ENCODE measurements at places on chromosomes 1 and 21. TPM values are rescaled to one million over a fixed set of nuclear protein-coding genes. Genes with fewer than 3 reads are reported as not detected.

NKAIN1 gene
- 25.6 TPM for total RNA-seq

GRCh38 chr1:101181930-101182329 is 54.9 kb upstream of the S1PR1 start:
- H3K4me1 ChIP-seq: no peaks in the 10 kb centered on the region
- no peak overlapping the region for H3K27ac ChIP-seq
- no peaks in the 10 kb centered on the region for H3K27me3 ChIP-seq
- DNase-seq: no peak
- H3K4me3 ChIP-seq: no peak overlapping the region

- no peaks in the 10 kb centered on the region for H3K27me3 ChIP-seq
- peaks cover 7% of the 10 kb centered on the region for H3K4me1 ChIP-seq
- H3K4me3 ChIP-seq: no peak overlapping the region
Measured at GRCh38 chr21:15003463-15004135, 61.2 kb downstream of the NRIP1 start.

SPRR1B gene
- not detected for total RNA-seq

DNA sequence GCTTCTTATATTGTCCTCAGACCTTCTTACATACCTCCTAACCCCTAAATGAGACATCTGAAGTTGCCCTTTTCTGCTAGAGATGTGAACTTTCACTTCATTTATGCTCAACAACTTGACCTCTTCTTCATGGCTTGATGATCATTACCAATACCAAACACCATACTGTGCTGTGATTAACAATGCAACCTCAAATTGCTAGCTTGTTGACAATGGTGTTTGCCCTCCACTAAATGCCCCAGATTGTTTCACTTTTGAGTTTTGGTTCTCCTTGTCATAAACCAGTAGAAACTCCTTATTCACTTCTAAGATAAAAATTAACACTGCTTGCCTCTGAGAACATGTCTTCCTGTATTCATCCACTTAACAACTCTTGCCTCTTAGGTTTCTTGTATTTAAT is 5.6 kb downstream of the JAK1 start:
- DNase-seq: no peak
- H3K27me3 ChIP-seq: peaks cover 2% of the 10 kb centered on the region
- no peak overlapping the region for H3K4me3 ChIP-seq
- H3K27ac ChIP-seq: no peak overlapping the region
- H3K4me1 ChIP-seq: peaks cover 14% of the 10 kb centered on the region

DNA sequence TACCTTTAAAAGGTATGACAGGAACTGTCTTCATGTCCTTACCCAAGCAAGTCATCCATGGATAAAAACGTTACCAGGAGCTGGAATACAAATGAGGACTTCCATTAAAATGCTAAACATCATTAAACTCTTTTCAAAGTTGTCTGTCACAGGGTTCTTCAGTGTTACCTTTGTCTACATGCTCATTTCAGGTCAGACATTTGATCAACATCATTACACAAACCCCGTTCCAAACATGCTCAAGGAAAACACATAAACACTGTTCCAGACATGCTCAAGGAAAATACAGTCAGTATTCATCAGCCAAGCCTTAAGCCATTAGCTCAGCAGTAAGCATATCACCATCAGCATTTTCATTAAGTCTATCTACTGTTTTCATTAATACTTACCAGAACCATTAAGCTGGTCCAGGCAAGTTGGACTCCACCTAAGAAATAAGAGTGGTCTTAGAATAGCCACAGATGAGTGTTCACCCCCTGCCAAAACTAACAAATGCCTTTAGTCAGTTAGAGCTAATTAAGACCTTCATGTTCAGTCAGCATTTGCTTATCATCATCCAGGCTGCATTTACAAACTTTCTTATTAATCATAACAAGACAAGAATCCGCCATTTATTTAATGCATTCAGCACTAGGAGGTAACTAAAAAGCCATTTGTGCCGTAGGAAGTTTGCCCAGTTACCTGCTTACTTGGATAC is 2.2 kb downstream of the GAS5 start:
- peak overlapping the region; percentile 68 for H3K27ac ChIP-seq
- peaks cover 49% of the 10 kb centered on the region for H3K36me3 ChIP-seq
- no peak for DNase-seq
- H3K27me3 ChIP-seq: no peaks in the 10 kb centered on the region
- peak overlapping the region; percentile 98 for H3K4me3 ChIP-seq

DNA sequence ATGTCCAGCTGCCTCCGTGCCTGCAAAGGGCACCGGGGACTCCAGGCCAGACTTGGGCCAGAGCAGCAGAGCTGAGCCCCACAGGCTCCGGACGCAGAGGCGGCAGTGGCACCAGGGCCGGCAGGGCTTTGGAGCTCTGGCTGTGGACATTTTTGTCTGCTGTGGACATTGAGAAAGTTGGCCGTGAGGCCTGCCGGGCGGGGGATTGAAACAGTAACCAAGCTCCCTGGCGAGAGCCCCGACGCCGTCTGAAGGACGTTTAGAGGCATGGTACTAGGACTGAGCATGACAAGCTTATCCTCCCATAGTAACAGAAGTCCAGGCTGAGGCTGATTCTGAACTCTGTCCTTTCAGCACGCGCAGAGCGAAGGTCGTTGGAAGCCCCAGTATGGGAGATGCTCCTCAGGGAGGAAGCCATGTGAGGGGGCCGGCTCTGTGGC is 323.8 kb downstream of the AMY1C start:
- no peak overlapping the region for H3K4me3 ChIP-seq
- no peaks in the 10 kb centered on the region for H3K36me3 ChIP-seq
- no peaks in the 10 kb centered on the region for H3K27me3 ChIP-seq
- no peak overlapping the region for H3K27ac ChIP-seq
- peak; percentile 24 for DNase-seq
- H3K4me1 ChIP-seq: no peaks in the 10 kb centered on the region

DNA sequence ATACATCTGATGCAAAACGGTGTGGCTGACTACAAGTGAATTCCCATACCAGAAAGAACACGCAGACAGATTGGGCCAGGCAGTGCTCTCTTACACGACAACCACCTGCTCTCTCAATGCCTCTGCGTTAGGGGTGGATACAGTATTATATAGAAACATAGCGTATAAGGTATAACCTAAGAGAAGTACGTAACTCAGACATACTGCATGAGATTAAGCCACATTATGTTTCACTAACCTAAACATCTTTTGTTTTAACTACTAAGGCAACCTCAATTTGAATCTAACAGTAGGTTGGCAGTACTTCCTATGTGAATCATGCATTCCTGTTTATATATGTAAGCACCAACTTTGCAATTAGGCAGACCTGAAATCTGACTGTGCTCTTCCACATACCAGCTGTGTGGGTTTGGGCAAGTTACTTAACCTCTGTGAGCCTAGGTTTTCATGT is 58.1 kb upstream of the COA6 start:
- DNase-seq: no peak
- no peak overlapping the region for H3K27ac ChIP-seq
- H3K36me3 ChIP-seq: no peaks in the 10 kb centered on the region
- H3K4me1 ChIP-seq: peaks cover 4% of the 10 kb centered on the region

DNA sequence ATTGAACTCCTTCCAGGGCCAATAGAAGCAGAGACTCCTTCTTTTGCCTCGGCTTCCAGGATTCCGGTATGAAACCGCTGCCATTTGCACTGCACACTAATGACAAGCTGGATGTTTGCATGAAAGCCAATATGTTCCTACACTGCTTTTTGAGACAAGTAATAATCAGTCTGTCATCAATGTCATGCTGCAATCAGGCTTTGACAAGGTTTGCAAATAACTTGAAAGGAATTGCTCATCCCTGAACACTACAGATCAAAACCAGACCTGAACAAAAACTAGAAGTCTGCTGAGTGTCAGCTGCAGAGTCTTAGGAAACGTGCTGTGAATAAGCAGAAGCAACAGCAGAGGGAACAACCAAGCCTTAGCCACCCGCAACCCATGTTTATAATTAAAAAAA is 720.7 kb upstream of the CXADR start:
- H3K27me3 ChIP-seq: no peaks in the 10 kb centered on the region
- no peak overlapping the region for H3K27ac ChIP-seq
- H3K4me3 ChIP-seq: no peak overlapping the region
- DNase-seq: no peak
- H3K36me3 ChIP-seq: no peaks in the 10 kb centered on the region
- no peaks in the 10 kb centered on the region for H3K4me1 ChIP-seq

GRCh38 chr1:160625725-160626498 is 20.9 kb downstream of the SLAMF1 start:
- DNase-seq: no peak
- no peak overlapping the region for H3K4me3 ChIP-seq
- no peaks in the 10 kb centered on the region for H3K36me3 ChIP-seq
- H3K27me3 ChIP-seq: no peaks in the 10 kb centered on the region
- H3K27ac ChIP-seq: no peak overlapping the region

- H3K4me1 ChIP-seq: peaks cover 2% of the 10 kb centered on the region
- no peaks in the 10 kb centered on the region for H3K36me3 ChIP-seq
- no peaks in the 10 kb centered on the region for H3K27me3 ChIP-seq
- no peak overlapping the region for H3K27ac ChIP-seq
Measured at GRCh38 chr1:99727575-99728185, 38.8 kb downstream of the FRRS1 start.

GRCh38 chr1:160325252-160325651 is 17.8 kb downstream of the COPA start:
- H3K36me3 ChIP-seq: peaks cover 21% of the 10 kb centered on the region
- no peak for DNase-seq
- H3K4me3 ChIP-seq: no peak overlapping the region
- H3K27ac ChIP-seq: no peak overlapping the region
- no peaks in the 10 kb centered on the region for H3K4me1 ChIP-seq

- H3K27me3 ChIP-seq: peaks cover 42% of the 10 kb centered on the region
- no peak overlapping the region for H3K4me3 ChIP-seq
- H3K36me3 ChIP-seq: no peaks in the 10 kb centered on the region
- H3K4me1 ChIP-seq: no peaks in the 10 kb centered on the region
- H3K27ac ChIP-seq: no peak overlapping the region
- no peak for DNase-seq
Measured at GRCh38 chr1:215079456-215079855, 3.1 kb upstream of the KCNK2 start.

C1orf226 gene
- total RNA-seq: 11.5 TPM

BMP8A gene
- 0.52 TPM for total RNA-seq

DNA sequence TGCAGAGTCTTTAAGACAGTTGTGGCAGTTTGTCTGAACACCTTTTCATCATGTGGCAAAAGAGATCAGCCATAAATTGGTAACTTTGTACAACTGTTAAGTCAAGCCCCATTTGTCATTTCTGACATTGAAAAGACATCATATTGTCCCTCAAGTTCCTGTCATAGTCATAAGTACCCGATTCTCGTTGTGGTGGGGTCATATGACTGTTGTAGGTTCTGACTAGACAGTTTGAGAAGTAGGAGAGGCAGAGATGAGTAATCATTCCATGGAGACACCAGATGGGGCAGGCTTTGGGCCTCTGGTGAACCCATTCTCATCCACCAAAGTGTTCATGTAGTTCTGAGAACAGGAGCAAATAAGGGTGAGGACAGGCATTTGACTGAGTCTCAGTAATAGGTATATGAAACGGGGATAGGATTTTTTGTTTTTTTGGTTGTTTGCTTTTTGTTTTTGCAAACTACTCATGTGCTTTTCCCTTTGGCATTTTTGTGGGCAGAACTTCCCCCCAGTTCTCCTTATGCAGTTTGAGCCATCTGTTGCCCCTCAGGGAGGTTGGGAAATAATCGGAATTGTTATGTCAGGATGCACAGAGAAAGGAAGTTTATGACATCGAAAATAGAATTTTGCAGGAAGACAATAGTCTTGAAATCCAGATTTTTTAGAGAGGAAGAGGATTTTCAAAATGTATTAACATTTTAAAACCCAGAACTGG is 86.9 kb upstream of the KCNE2 start:
- no peak overlapping the region for H3K27ac ChIP-seq
- DNase-seq: no peak
- H3K4me1 ChIP-seq: no peaks in the 10 kb centered on the region
- H3K36me3 ChIP-seq: no peaks in the 10 kb centered on the region
- no peaks in the 10 kb centered on the region for H3K27me3 ChIP-seq

- no peak overlapping the region for H3K4me3 ChIP-seq
- no peaks in the 10 kb centered on the region for H3K27me3 ChIP-seq
- no peaks in the 10 kb centered on the region for H3K36me3 ChIP-seq
- no peak for DNase-seq
Measured at GRCh38 chr1:85224295-85224694, 23.5 kb upstream of the SYDE2 start.

- H3K4me3 ChIP-seq: no peak overlapping the region
- no peaks in the 10 kb centered on the region for H3K27me3 ChIP-seq
- H3K36me3 ChIP-seq: peaks cover 8% of the 10 kb centered on the region
- no peak overlapping the region for H3K27ac ChIP-seq
- DNase-seq: no peak
- H3K4me1 ChIP-seq: no peaks in the 10 kb centered on the region
Measured at GRCh38 chr1:66413838-66414175, 120.1 kb upstream of the SGIP1 start.

OR6Y1 gene
- total RNA-seq: not detected

- H3K4me1 ChIP-seq: 0 out of 2 replicates have a peak, but pooled peaks cover 9% of the 10 kb centered on the region
- DNase-seq: no peak
- H3K27me3 ChIP-seq: no peaks in the 10 kb centered on the region
- no peak overlapping the region for H3K4me3 ChIP-seq
Measured at GRCh38 chr1:10042746-10043145, 10.0 kb downstream of the UBE4B start.

SPOCD1 gene
- total RNA-seq: 2.7 TPM

VHLL gene
- not detected for total RNA-seq

CELA3A gene
- not detected for total RNA-seq

DNA sequence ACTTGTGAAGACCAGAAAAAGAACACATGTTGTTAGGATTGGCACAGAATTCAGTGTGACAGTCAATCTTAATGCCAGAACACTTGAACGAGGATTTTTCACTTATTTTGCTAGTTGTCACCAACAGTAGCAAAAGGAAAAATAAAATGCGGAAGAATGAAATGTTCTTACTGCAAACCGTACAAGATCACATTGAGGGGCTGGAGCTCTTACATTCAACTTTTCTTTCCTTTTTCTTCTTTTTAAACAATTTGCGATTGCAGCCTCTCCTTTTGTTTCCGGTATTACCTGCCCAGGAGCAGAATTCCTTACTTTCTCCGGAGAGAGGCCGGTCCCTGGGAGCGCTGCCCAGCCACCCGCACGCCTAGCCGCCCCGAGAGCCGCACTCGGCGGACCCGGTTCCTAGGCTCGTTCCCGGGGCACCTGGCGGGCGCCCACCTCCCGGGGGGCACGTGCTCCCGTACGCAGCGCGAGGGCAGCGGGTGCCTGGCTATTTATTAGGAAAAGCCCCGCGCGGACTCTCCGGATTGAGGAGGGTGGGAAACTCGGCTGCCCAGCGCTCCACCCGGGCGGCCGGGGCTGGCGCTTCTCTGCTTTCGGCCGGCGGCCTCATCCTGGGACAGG is 1.2 kb upstream of the CAMTA1 start:
- H3K27me3 ChIP-seq: no peaks in the 10 kb centered on the region

Data from H9 (cell line).